ENCODE measurements at places on chromosomes 6 and 20.
A peak's percentile ranks its signal among the peaks of the same experiment; 100 is the strongest.

- no peak for ATAC-seq
These were observed 54.9 kb downstream of the MYH7B start for GRCh38 chr20:35010405-35011192.

DNA sequence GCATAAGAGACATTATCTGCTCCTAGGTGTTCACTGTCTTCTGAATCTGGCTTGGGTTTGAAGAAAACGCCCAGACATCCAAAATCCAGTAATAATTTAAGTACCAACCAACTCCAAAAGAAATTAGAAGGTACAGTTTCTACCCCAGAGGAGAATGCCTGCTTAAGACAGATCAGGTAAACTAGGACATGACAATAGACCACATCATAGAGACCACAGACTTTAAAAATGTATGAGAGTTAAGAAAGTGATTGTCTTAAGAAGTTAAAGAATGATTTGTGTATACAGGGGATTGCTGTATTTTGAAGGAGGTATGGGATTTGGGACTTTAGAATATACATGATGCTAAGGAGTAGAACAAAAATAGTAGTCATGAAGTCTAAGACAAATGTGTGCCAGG is 120.8 kb upstream of the EDN1 start:
- ATAC-seq: no peak

DNA sequence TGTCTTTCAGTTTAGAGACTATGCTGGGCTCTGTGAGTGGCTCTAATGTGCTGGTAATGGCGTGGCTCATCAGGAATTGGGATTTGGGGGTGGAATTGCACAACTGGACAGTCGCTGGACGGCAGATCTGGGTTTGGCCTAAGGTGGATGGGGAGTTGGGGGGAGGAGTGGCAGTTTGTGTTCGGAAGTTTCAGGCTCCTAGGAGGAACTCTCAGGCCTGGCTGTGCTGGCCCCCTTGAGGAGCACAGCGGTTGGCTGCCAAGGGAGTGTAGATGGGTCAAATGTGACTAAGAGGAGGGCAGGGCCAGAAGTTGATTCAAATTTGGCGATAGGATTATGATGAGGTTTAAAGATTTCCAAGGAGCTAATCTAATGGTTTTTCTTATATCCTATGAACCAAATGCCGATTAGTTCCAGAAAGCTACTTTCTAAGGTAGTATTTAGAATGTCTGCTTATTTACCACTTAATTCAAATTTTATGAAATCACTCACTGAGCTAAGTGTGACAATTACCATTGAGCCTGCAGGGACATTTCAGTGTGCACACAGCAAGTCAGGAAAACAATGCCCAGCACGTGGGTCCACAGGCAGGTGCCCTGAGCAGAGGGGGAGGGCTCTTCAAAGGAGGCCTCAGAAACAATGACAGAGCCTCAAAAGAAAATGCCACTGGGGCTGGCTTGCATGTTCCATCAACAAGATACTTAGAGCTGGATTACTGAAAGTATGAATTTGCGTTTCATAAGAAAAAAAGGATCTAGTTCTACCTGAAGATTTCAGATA is 111.0 kb downstream of the GJA10 start:
- ATAC-seq: peak; percentile 35

DNA sequence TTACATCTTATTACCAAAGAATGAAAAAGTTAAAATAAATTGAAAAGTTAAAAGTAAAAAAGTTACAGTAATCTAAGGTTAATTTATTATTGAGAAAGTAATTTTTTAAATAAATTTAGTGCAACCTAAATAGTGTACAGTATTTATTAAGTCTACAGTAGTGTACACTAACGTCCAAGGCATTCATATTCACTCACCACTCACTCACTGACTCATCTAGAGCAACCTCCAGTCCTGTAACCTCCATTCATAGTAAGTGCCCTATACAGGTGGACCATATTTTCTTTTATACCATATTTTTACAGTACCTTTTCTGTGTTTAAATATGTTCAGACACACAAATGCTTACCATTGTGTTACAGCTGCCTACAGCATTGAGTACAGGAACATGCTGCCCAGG is 624.7 kb upstream of the NOX3 start:
- ATAC-seq: no peak

DNA sequence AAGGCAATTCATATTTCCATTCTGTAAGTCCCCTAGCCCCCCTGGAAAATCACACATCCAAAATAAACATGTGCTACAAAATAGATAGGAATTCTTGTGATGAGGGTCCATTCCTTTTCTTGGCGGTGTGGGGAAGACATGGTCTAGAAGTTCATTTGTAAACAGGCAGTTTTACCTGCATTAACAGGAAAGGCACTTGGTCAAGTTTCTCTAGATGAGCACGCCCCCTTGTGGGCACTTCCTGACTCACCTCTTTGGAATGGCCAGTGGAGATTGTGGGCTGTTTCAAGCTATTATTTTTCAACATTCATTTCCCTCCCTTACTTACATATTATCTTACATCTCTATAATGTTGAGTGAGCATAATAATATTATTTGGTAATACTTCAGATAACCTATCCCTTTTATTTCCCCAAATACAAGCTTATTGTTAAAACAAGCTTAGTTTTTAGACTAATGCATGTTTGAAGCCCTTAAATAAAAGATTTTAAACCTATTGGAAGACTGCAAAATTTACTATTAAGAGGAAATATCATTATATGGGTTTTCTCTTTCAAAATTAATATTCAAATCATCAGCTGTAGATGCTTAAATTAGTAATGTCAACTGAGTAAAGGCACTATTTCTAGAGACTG is 92.1 kb downstream of the TASP1 start:
- peak; percentile 71 for ATAC-seq

DNA sequence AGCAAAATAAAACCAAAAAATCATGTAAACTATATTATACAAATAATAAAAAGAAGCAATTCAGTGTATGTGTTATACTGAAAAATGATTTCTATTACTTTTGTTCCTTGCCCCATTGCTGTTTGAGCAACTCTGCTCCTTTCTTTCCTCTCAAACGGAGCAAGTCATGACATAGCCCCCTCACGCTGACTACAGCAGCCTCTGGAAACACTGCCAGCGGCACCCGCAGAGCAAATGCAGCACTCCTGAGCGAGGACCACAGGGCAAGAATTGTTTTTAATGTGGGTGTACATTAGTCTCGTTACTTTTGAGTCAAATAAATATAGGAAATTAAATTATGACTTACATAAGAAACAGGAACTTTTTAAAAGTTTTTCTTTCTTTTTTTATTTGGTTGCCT is 350.1 kb upstream of the HSF2 start:
- ATAC-seq: peak; percentile 48

GRCh38 chr6:621931-622330 is 35.0 kb downstream of the HUS1B start:
- no peak for ATAC-seq

GRCh38 chr6:72721346-72721745 is 99.5 kb downstream of the KCNQ5 start:
- no peak for ATAC-seq

GRCh38 chr6:169802790-169803189 is 51.4 kb downstream of the ERMARD start:
- ATAC-seq: no peak

GRCh38 chr6:150667977-150668716 is 68.5 kb downstream of the PLEKHG1 start:
- ATAC-seq: peak; percentile 98

GRCh38 chr20:11379257-11380011 is 538.3 kb upstream of the BTBD3 start:
- ATAC-seq: no peak

DNA sequence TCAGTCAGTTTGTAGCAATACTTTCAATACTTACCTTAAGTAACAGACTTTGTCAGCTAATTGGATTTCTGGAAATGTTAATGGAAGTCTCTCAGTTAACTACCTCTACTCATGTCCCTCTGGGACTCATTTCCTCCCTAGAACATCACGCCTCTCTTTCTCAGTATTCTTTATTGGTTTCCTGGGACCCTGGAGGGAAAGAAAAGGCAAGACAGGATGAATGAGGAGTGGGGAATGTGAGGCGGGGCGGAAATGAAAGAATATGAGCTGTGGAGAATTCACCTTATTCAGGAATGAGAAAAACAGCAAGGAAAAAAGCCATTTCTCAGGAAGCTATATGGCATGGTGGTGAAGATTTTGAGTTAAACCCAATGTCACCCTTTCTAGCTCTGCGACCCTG is 62.7 kb downstream of the ANKS1A start:
- ATAC-seq: no peak

- ATAC-seq: no peak
These were observed 53.8 kb upstream of the CCDC28A start for GRCh38 chr6:138719744-138720143.

DNA sequence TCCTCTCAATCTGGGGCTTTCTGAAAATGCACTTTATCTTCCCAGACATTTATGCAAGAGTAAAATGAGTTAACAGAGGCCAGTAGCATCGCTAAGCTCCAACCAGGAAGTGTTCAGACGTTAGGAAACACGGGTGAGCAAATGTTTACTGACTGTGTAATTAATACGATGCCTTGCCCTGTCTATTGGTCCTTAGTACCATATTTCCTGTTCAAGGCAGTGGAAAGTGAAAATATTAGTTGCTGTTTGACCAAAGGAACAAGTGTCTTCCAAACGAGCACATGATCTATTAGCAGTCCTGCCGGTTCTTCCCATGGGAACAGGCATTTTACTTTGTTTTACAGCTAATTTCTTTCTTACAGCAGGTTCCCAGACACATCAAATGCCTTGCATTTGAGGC is 311.1 kb upstream of the JAG1 start:
- ATAC-seq: peak; percentile 38

- ATAC-seq: no peak
These were observed 16.1 kb downstream of the HLA-F start for GRCh38 chr6:29739136-29739881.

DNA sequence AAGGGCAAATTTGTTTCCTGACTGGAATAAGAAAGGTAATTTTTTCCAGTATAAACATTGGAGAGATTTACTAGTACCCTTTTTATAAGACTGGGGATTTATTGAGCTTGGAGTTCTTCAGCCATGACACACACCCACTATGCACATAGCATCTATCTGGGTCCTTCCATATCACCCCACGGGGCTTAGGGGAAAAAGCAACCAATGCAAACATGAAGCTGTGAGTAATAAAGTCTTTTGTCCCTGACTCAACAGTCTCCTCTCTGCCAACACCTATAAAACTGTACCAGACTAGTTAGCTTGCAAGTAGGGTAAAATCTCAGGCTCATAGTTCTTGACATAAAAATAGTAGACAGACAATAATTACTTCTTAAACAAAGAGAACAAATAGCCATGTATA is 23.4 kb downstream of the COL21A1 start:
- ATAC-seq: no peak

GRCh38 chr6:19757036-19757435 is 80.1 kb upstream of the ID4 start:
- no peak for ATAC-seq

GRCh38 chr6:38572186-38572813 is 67.4 kb downstream of the BTBD9 start:
- ATAC-seq: no peak

DNA sequence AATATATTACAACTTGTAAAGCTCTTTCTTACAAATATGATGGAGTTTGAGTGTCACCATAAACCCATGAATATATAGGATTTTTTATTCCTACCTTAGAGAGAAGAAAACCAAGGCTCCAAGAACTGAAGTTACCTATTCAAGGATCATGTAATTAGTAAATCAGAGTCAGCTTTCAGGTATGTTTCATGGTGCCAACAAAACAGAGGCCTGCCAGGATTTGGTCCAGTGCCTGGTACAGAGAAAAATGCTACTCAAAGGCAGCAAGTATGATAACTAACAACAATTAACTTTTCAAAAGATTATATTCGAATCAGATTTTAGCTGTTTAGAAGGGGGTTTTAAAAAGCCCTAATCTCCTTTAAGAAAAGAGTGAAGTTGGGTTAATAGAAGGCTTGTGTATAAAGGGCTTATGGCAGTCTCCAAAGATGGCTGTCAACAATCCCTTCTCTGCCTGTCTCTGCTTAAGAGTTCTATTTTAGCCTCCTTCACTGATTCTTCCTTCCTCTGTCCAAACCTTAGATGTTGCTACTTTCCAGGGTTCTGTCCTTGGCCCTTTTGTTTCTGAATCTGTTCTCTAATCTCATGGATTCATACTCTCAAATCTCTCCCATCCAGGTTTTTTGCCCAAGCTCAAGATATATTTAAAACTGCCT is 7.8 kb downstream of the MAP3K7 start:
- no peak for ATAC-seq

DNA sequence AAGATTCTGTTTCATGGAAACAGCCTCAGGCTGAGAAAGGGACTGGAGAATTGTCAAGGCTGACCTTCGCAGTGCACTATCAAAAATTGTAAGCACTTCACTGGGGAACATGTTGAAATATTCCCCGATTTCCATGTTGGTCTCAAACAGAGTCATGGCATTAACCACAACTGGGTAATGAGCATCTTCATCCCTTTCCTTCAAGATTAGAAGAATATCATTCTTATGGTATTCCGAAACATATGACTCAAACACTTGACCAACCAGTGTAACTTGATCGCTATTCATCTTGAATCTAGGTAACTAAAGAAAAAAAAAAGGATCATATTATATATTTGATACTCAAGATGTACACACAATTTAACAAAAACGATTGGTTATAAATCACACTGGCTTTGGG is 3.5 kb downstream of the MCM9 start:
- no peak for ATAC-seq

DNA sequence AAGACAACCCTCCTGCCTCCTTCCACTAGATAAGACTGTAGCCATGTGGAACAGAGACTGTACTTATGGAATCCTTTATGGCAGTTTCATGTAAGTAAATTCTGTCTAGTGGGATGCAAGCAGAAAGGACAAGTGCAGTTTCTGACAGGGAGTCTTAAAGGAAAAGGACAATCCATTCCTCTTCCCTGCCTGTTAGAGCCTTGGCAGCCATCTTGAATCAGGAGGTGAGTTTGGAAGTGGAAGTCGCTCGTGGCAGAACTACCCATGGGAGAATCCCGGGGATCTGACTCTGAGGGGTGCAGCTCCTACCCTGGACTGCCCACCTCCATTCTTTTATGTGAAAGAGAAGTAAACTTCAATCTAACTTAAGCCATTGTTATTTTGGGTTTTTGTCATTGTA is 61.4 kb upstream of the AKAP12 start:
- ATAC-seq: no peak

DNA sequence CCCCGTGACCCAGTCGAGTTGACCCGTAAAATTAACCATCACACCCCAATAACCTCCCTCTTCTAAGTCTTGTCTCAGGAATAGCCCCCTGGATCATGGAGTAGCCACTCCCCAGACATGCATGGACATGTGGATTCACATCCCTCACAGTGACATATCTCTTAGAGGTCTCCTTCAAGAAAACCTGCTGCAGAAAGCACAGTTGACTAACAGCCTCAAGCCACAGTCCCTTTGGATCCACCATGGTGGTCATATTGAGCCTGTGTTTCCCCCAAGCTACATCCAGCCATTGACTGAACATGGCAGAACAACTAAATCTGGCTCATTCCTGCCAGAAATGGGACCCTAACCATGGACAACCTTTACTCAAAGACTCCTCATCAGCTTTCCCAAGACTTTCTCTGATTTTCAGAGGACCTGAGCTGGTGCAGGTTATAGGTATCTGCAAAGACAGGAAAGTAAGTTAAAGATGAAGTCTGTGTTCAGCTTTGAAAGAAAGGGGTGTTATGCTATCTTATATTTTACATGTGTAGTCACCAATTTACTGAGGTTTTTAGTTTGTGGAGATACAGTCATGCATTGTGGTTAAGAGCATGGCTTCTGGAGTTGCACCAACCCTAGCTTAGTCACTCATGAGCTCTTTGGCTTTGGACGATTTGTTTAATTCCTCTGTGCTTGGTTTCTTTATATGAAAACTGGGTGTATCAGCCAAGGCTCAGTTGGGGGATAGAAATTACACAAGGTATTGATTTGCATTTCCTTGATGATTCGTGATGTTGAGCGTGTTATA is 219.1 kb downstream of the MYLK4 start:
- ATAC-seq: no peak

GRCh38 chr20:760751-761417 is 7.4 kb downstream of the SLC52A3 start:
- peak; percentile 79 for ATAC-seq

Data from motor neuron (in vitro differentiated cells).